ENCODE measurements at places on chromosomes 2 and 18.

DNA sequence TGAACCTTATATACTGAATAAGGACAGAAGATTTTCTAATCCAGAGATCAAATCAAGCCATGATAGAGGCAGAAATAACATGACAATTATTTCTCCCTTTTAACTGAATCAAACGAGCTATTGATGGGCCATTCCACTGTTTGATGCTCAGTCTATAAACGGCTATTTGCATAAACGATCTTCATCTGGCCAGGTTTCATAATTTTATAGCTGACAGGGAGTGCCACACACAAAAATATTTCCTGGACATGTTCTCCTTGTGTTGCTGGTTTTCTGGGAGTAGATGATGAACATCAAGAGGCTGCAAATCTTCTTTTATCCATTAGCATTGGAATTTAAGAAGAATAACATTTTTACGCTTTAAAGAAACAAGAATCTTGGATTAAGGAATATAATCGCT is 63.1 kb downstream of the ACVR1C start:
- DNase-seq: no peak

DNA sequence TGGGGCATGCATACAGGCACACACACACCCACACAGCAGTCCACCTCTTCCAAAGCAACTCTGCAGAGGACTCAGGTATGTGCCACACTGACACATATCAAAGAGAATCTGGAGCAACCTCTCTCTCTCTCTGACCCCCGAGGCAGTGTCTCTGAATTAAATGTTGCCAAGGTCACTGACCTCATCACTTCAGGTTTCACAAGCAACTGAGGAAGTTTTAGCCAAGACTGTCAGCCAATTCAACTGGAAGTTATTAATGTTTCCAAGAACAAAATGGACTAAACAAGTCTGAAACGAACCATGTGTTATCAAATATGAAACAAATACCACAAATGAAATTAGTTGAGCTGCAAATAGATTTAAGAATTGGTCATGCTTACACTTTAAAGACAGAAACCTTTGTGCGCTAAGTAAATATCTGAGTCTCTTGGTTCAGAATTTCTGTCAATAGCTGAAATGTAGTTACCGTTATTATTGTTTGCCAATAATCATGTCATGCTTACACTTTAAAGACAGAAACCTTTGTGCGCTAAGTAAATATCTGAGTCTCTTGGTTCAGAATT is 86.1 kb downstream of the SLC25A12 start:
- DNase-seq: no peak

- no peak for DNase-seq
Observed at GRCh38 chr2:135255208-135255607, 203.1 kb downstream of the RAB3GAP1 start.

- DNase-seq: no peak
Observed at GRCh38 chr2:165864296-165864695, 70.2 kb upstream of the GALNT3 start.

- no peak for DNase-seq
Observed at GRCh38 chr2:26681656-26682055, 10.9 kb upstream of the KCNK3 start.

- DNase-seq: no peak
Observed at GRCh38 chr2:170680172-170680941, 34.8 kb upstream of the SP5 start.
